ENCODE measurements at places on chromosomes 2 and 18.

DNA sequence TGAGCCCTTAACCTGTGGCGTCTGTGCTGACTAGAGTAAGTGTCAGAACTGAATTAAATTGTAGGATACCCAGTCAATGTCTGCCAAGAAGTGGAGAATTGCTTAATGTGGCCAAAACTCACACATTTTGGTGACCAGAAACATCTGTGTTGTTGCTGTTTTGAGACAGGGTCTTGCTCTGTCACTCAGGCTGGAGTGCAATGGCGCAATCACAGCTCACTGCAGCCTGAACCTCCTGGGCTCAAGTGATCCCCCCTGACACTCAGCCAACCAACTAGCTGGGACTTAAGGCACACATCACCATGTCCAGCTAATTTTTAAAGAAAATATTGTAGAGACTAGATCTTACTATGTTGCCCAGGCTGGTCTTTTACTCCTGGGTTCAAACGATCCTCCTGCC is 34.4 kb upstream of the RTN4 start:
- DNase-seq: no peak

DNA sequence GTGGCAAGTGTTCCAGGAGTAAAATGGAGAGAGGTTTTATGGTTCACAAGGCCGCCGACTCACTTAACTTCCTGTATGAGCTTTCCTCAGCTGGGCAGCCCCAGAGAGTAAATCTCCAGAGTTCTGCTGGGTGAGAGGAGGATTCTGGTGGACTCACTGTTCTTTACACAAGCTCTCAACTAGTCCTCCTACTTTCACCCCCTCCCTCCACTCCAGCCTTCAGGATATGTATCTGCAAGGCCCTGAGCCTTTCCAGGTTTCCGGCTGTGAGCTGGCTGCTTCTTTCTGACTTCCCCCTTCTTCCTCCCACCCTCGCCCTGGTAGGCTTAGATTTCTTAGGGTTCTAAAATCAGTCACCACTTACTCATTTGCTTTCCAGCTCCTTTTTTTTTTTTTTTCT is 34.0 kb downstream of the EML6 start:
- no peak for DNase-seq

- DNase-seq: no peak
Measured at GRCh38 chr2:55811048-55811447, 112.5 kb downstream of the EFEMP1 start.

- no peak for DNase-seq
Measured at GRCh38 chr2:8472545-8473323, 209.1 kb upstream of the ID2 start.

- DNase-seq: no peak
Measured at GRCh38 chr2:172091000-172091641, 5.8 kb downstream of the DLX1 start.

DNA sequence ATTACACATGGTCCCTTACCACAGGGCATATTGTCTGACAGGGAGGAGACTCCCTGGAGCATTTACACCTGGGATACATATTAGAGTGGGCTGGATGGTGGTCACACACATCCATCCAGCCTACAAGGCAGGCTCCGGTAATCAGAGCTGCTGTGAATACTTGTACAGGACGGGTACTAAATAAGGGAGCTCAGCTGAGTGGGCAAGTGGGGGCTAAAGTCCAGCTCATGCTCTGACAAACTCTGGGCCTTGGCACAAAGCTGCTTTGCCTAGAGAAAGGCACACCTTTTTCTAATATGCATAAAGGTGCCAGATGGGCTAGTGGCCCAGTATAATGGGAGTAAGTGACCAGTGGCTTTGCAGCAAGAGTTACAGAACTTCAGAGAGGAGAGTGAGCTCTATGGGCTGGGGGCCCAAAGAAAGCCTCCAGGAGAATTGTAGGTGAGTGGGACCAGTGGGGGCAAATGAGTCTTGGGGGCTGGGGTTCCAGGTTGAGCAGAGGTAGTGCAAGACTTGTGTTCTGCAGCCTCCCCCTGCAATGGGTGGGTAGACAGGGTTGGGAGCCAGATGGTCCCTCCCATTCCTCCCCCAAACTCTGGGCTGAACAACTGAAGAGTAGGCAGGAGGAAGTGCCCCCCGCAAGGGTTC is 1.6 kb downstream of the TMEM198 start:
- DNase-seq: no peak
